ENCODE measurements at places on chromosomes 5 and 9. TPM values are rescaled to one million over a fixed set of nuclear protein-coding genes. Genes with fewer than 3 reads are reported as not detected.

GRCh38 chr5:168575391-168576372 is 3.5 kb downstream of the PANK3 start:
- H3K4me3 ChIP-seq, result no peak overlapping the region
- H3K4me1 ChIP-seq, result peaks cover 10% of the 10 kb centered on the region
- H3K27me3 ChIP-seq, result no peaks in the 10 kb centered on the region
- H3K36me3 ChIP-seq, result no peaks in the 10 kb centered on the region
- no peak for DNase-seq
- no peak overlapping the region for H3K27ac ChIP-seq

- no peak for DNase-seq
- H3K4me1 ChIP-seq, result no peaks in the 10 kb centered on the region
- H3K36me3 ChIP-seq, result no peaks in the 10 kb centered on the region
- H3K27me3 ChIP-seq, result peaks cover 20% of the 10 kb centered on the region
- H3K27ac ChIP-seq, result no peak overlapping the region
Observed at GRCh38 chr9:89625721-89626687, 21.2 kb downstream of the GADD45G start.

DNA sequence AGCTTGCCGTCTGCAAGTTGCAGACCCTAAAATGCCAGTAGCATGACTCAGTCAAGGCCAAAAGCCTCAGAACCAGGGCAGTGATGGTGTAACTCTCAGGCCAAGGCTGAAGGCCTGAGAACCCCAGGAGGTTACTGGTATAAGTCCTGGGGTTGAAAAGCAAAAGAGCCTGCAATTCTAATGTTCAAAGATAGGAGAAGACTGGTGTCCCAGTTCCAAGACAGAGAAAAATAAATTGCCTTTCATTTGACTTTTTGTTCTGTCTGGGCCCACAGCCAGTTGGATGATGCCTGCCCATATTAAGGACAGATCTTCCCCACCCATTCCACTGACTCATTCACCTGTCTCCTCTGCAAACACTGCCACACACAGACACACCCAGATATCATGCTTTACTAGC is 673.2 kb downstream of the CDH18 start:
- no peaks in the 10 kb centered on the region for H3K36me3 ChIP-seq
- DNase-seq, result no peak
- no peaks in the 10 kb centered on the region for H3K27me3 ChIP-seq

DNA sequence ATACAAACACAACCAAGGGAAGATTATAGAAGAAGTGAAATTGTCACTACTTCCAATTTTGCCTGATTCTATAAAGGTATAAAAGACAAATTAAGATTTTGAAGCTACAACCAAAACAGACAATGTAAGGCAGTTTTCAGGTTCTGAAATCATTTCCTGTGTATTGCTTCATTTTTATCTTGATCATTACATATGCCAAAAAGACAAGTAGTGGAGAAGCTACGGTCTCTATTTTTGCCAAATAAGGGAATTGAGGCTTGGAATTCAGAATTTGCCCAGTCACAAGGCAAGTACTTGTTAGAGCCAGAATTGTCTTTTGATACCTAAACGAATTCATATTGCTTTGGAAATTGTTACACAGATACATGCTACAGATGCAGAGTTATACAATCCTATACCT is 20.6 kb downstream of the EDIL3 start:
- no peak overlapping the region for H3K4me3 ChIP-seq
- H3K36me3 ChIP-seq, result no peaks in the 10 kb centered on the region
- no peaks in the 10 kb centered on the region for H3K4me1 ChIP-seq
- no peaks in the 10 kb centered on the region for H3K27me3 ChIP-seq

- no peaks in the 10 kb centered on the region for H3K36me3 ChIP-seq
- H3K27me3 ChIP-seq, result peaks cover 6% of the 10 kb centered on the region
- no peak overlapping the region for H3K27ac ChIP-seq
- H3K4me1 ChIP-seq, result peaks cover 8% of the 10 kb centered on the region
- DNase-seq, result no peak
- no peak overlapping the region for H3K4me3 ChIP-seq
Observed at GRCh38 chr5:1409381-1410110, 35.7 kb downstream of the SLC6A3 start.

- H3K27ac ChIP-seq, result no peak overlapping the region
- 0 out of 2 replicates have a peak, but pooled peaks cover 3% of the 10 kb centered on the region for H3K27me3 ChIP-seq
- peaks cover 9% of the 10 kb centered on the region for H3K36me3 ChIP-seq
- H3K4me1 ChIP-seq, result peaks cover 24% of the 10 kb centered on the region
- DNase-seq, result no peak
Observed at GRCh38 chr5:1794901-1795290, 4.7 kb downstream of the MRPL36 start.

GRCh38 chr9:114210691-114211276 is 55.4 kb downstream of the COL27A1 start:
- DNase-seq, result no peak
- no peaks in the 10 kb centered on the region for H3K4me1 ChIP-seq

GRCh38 chr5:1349246-1349645 is 4.3 kb upstream of the CLPTM1L start:
- H3K27me3 ChIP-seq, result peaks cover 4% of the 10 kb centered on the region
- H3K27ac ChIP-seq, result no peak overlapping the region
- peaks cover 10% of the 10 kb centered on the region for H3K4me1 ChIP-seq
- no peak for DNase-seq
- H3K36me3 ChIP-seq, result no peaks in the 10 kb centered on the region
- no peak overlapping the region for H3K4me3 ChIP-seq

DNA sequence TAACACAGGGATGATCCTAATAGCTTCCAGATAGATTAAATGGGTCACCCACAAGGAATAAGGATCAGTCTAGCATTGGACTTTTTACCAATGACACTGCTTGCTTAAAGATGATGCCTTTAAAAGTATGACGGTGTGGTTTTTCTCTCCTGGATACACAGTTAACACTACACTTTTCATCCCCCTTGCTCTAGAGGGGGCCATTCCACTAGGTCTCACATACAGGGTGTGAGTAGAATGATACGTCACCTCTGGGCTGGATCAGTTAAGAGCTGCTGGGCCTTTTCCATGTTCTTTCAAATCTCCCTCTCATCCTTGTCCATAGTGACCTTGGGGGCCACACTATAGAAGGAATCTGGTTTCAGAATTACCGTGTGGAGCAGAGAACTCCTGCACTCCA is 140.6 kb downstream of the FSTL4 start:
- H3K27ac ChIP-seq, result no peak overlapping the region
- no peak overlapping the region for H3K4me3 ChIP-seq
- H3K27me3 ChIP-seq, result peaks cover 38% of the 10 kb centered on the region
- no peaks in the 10 kb centered on the region for H3K4me1 ChIP-seq
- no peak for DNase-seq
- no peaks in the 10 kb centered on the region for H3K36me3 ChIP-seq

PCDHB2 gene
- total RNA-seq, result not detected

SLC6A7 gene
- not detected for total RNA-seq

LRRTM2 gene
- total RNA-seq, result not detected

GDNF gene
- total RNA-seq, result not detected

WHRN gene
- 12.8 TPM for total RNA-seq

IL5 gene
- not detected for total RNA-seq

All from HCT116 (cell line).